T-helper 2 cell (primary cell): ENCODE measurements at places on chromosomes 12 and 14.
A peak's percentile ranks its signal among the peaks of the same experiment; 100 is the strongest.

DNA sequence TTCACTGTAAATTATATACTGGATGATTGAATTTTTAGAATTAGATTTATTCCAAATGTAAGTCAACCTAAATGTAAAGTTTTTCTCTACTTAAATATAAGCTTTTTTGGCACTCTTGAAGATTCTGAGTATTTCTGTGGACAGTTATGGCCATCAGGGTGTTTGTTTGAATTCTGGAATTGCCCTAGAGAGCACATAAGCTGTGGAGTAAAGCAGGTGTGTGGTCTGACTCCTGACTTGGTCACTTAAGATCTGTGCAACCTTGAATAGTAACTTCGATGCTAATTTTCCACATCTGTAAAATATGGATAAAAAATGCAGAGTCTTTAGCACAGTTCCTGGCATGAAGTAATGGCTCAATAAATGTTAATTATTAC lies 64.4 kb downstream of the FUT8 start:
- no peak for DNase-seq

GRCh38 chr12:79373896-79374499 lies 316.8 kb downstream of the PAWR start:
- no peak for DNase-seq

GRCh38 chr12:72677139-72677538 lies 405.0 kb downstream of the TRHDE start:
- DNase-seq = no peak

GRCh38 chr12:80382254-80382653 lies 61.8 kb upstream of the PTPRQ start:
- DNase-seq = no peak

DNA sequence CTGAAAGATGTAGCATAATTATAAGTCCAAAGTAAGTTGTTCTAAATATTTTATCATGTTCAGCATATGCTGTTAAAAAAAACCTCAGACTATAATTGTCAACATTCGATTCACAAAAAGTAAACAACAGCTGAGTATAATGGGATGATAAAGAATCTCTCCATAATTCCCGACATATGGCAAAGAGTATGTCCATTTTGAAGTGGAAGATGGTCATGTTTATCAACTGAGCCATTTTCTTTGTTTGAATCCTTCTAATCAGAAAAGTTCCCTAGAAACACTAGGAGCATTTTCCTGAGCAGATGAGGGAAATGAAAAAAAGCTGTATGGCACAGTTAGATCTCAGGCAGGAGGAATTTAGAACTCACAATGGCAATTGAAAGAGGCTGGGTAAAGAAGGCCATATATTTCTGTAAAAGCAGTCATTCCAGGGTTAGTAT lies 192.1 kb upstream of the AMIGO2 start:
- DNase-seq = no peak

DNA sequence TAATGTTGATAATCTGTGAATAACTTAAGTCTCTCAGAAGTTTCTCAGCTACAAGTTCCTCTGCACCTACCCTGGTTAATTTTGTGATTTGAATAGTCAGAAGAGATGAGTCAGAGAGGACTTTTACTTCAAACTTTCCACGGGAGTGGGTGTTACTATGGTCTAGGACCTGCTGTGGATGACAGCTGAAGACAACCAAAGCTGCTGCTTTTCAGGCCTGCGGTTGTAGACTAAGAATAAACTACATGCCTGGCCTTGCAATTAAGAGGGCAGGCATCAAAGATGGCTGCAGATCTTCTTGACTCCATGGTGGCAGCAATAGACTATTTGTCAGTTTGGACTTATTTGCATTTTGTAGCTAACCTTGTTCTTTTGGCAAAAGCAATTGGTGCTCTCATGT lies 227.1 kb upstream of the KRR1 start:
- no peak for DNase-seq

DNA sequence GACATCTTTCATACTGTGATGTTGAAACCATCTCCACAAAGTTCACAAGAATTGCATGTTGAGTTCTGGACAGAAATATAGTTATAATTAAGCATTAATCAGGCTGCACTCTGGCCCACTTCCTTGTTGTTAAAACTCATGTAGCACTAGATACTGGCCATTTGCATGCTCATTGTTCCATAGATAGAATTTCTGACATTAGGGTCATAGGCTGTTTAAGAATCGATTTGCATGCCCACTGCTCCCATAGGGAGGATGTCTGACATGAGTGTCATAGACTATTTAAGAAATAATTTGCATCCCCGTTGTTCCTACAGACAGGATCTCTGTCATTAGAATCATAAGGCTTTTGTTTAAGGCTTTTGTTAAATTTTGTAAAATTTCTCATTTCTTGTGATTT lies 50.2 kb downstream of the MYF5 start:
- no peak for DNase-seq

- no peak for DNase-seq
These were observed 326.4 kb downstream of the RPL10L start for GRCh38 chr14:46325157-46325556.

GRCh38 chr12:130868412-130868811 lies 3.5 kb upstream of the RAN start:
- no peak for DNase-seq

DNA sequence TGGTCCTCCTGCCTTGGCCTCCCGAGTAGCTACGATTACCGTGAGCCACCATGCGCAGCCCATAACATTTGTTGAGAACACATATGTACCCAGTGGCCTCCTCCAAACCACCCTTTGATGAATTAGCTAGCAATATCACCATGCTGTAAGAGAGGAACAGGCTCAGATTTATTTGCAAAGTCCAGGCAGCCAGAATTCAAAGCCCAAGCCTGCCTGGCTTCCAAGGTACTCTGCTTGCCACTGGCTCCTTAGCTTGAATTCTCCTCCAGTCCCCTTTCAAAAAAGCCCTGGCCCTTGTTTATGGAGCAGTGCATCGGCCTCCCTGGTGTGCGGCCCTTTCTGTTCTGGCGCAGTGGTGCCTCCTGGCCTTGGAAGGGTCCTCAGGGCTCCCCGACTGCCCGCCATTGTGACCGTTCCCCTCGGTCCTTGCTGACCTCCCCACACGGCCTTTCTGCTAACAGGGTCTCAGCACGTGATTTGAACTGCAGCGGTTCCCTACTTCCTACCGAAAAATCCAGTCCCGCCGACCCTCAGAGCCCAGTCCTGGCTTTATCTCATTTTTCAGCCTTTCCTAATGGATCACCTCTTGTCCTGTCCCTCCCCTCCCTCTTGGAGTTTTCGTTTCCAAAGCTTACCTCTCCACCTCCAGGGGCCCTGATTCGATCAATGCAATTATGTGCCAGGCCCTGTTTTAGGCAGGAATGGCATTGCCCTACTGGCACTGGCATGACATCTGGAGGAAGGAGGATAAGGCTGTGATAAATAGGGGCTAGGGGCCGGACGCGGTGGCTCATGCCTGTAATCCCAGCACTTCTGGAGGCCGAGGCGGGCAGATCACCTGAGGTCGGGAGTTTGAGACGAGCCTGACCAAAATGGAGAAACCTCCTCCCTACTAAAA lies 22.0 kb downstream of the SLC25A29 start:
- DNase-seq = no peak

DNA sequence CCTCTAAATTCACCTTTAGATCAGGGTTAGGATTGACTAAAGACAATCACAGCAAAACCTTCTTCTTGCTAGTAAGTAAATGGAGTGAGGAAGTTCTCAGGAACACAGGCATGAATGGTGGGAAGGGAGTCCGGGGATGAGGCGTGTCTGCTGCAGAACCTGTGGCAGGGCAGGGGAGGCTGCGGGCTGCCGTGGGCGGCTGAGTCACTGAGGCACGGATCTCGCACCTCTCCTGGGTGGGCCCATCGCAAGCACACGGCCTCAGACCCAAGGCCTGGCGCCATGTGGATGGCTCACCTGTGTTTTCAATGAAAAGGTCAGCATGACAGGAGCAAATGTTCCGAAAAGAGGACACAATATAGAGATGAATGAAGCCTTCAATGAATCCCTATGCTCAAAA lies 85.4 kb downstream of the PIWIL1 start:
- no peak for DNase-seq

- DNase-seq = no peak
These were observed 36.6 kb downstream of the PARP11 start for GRCh38 chr12:3836641-3837040.

- DNase-seq = no peak
These were observed 7.1 kb upstream of the SMUG1 start for GRCh38 chr12:54195737-54196347.

DNA sequence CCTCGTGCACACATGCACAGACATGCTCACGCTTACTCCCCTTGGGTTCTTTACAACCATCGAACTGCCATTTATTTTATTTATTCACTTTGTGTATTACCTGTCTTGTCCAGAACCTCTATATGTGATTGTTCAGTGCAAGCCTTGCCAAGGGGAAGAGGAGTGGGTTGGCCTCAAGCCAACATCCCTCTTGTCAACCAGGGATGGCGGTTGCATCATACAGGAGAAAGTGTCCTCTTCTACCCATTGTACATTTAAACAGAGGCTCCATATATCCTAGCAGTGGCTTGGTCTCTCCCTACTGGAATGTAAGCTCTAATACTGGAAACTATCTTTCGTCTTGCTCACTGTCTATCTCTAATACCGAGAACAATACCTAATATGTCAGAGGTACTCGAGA lies 108.4 kb downstream of the C12orf42 start:
- no peak for DNase-seq

DNA sequence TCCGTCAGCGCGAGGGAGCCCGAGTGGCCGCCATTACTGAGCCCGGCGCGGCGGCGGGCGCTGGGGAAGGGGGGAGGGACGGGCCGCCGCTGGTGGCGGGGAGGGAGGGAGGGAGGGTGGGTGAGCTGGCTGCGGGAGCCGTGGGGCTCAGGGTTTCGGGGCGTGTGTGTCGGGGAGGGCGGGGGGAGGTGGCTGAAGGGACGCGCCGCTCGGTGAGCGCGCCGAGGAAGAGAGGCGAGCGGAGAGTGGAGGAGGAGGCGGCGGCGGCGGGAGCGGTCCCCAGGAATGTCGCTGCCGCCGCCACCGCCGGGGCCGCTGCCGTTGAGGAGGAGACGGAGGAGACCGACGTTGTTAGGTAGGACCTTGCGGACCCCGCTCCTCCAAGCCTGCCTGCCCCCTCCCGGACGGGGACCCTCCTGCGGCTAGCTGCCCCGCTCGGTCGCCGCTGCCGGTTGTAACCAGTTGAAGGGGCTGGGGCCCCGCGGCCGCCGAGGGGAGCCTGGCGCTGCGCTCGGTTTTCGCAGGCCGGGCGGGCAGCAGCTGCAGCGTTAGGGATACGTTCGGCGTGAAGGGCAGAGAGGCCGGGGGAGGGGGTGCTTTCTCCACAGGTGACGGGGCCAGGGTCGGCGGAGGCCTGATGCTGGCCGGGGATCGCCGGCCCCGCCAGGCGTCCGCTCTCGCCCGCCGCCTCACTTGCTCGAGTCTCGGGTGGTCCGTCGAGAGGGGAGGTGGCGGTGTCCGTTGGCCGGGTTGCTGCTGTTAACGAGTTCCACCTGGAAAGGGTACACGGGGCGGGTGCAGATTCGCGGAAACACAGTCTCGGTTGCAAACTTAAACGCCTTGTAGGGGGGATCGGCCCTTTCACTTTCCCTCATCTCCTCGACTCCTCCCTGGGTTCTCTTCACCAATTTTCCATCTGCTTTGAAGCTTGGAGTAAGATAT lies at the start of gene ARHGAP5:
TSS of gene ARHGAP5 (plus strand) at position 224 of the 942 bp plus-strand sequence. CDS start 13,366 bp downstream, outside the sequence.
- peak; percentile 58 for DNase-seq

- DNase-seq = no peak
These were observed 4.8 kb downstream of the IFFO1 start for GRCh38 chr12:6551063-6551461.

DNA sequence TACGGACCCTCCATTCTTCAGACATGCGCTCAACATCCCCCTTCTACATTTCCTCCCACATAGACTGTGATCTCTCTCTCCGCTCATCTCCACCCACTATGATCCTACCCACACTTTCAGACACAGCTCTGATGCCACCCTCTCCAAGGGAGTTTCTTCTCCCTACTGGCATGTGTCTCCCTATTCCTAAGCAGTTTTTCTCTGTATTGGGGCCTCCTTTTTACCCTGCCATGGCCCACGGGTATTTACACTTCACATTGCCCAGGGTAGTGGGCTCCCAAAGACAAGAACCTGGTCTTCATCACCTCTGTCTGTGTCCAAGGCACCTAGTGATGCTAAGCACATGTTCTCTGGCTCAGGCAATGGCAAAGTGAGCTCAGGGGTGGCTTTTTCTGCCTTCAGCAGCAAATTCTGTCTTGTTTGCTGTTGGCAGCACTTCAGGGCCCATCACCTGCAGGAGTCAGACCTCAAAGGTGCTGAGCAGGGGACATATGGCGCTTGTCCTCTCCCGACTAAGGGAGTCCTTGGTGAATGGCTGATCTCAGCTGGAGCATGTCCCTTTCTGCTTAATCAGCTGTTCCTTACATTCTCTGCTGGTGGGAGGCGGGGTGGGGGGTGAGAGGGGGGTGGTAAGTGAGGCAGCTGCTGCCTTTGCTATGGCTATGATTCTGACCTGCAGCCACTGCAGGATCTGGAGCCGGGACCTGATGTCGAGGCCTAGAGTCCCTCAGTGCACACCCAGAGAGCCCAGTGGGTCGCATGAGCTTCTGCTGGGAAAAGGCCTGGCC lies 256.8 kb downstream of the PCNX1 start:
- no peak for DNase-seq

DNA sequence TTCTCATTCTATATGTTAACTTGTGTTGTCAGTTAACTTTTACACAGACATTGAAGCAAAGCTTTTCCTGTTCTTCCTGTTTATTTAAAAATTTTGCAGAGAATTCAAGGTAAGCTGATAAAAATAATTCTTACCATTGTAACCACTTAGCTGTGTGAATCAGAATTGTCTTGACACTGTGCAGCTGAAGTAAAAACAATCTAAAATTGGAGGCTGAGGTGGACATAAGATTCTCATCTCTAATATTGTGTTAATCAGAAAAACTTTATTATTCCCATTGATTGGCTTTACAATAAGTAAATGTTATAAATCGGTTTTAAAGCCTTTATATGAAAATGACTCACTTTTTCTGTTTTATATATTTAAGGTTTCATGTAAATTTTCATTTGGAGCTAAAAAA lies 240.3 kb upstream of the PLEKHG7 start:
- no peak for DNase-seq

GRCh38 chr12:100173111-100173510 lies 27.5 kb upstream of the ACTR6 start:
- no peak for DNase-seq

GRCh38 chr14:54784657-54785056 lies 118.0 kb downstream of the GCH1 start:
- no peak for DNase-seq

DNA sequence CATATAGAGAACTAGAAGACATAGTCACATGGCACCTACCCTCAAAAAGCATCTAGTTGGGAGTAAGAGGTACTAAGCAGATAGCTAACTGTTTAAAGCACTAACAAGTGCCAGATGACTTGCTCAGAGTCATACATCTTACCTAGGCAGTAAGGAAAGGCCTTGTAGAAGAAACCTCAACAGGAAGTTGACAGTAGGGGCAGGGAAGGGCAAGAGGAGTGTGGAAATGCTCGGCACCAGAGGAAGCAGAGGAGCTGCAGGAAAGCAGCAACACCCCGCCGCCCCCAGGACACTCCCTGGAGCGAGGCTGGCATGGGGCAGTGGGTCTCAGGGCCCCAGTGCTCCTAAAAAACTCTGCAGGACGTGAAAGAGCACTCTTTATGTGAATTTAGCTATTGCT lies 92.9 kb downstream of the PPP2R5C start:
- no peak for DNase-seq

- no peak for DNase-seq
These were observed 47.0 kb upstream of the ERGIC2 start for GRCh38 chr12:29427964-29428363.

- no peak for DNase-seq
These were observed 586.4 kb downstream of the MED13L start for GRCh38 chr12:115691123-115691522.
